LHCN-M2 (cell line): ENCODE measurements at places on chromosomes 13 and 19.

DNA sequence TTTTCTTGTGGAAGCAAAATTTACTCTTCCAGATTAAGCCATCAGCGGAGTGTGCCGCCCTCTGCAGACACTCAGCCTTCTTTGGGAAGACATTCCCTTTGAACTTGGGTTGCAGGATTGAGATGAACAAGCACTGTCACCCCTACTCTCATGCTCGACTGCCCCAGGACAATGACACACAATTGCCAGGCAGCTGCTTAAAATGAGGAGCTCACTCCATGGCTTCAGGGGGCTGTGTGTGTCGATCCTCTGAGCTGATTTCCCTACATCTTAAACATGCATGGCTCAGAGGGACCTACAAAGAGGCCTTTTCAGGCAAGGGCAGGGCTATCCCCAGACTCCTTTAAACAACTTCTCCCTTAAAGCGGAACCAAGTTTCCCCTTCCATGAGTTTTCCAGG, 107.5 kb upstream of the MBNL2 start:
- no peak for DNase-seq

- no peak for DNase-seq
Observed at GRCh38 chr13:36787181-36787580, 31.8 kb upstream of the RFXAP start.

- peak; percentile 16 for DNase-seq
Observed at GRCh38 chr19:14686411-14686810, 3.4 kb upstream of the ZNF333 start.

DNA sequence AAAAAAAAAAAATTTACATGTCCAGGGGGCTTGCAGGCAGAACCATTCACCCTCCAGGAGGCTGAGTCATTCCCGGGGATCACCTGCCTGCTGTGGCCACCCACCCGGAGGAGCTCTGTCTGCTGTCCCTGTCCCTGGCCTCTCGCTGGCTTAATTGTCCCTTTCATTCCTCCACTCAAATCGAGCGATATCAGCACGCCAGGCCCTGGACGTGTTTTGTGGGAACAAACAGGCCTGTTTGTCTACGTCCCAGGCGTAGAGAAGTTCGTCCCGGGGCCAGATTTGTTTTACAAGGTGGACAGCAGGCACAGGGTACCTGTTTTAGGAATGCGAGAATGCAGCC, 21.2 kb downstream of the SULT2B1 start:
- no peak for DNase-seq

DNA sequence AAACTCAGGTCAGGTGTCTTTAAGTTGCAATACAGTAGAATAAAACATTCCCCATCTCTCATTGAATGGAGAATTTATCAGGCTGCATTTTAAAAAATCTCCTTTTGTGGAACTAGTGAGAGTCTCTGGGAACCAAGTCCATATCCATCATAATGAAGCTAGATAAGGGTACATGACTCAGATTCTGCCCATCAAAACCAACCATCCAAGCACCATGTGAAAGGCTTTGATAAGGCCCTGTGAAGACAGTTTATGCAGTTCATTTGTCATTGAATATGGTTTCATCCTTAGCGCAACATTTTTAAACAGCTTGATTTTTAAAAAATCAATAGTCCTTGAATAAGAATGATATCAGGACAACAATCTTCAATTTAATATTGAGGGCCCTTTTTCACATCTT, 56.3 kb upstream of the DIAPH3 start:
- no peak for DNase-seq

GRCh38 chr19:17200408-17201079, 14.6 kb upstream of the USE1 start:
- no peak for DNase-seq

DNA sequence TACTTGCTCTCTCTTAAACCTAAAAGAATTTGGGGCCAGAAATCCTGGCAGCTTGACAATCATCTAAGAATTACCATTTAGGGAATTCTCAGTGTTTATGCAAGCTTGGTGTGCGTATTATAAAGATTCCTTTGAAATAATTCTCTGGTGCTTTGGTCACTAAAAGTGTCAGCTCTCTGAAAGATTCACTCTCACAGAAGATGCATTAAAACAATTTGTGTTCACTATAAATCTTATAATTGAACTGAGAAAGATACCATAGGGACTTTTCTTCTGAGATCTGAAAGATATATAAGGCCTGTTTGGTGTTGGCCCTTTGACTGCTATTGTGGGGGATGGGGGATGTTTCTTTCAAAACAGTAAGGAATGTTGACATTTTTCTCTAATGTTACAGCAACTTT, 27.3 kb downstream of the EPSTI1 start:
- DNase-seq = no peak

GRCh38 chr19:40640744-40641143, 39.6 kb downstream of the LTBP4 start:
- no peak for DNase-seq

DNA sequence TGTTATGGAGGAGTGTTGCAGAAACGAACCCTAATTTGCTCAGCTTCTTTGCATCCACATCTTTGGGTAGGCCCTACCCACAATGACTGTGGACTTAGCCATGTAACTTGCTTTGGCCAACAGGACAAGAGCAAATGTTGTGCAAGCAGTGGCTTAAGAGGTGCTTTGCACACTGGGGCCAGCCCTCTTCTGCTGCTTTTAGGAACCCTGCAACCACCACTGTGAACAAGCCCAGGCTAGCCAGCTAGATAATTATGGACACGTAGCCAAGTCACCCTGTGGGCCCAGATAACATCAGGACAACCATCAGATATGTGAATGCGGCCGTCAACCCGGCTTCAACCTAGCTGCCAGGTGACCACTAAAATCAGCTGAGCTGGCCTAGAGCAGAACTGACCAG, 17.1 kb downstream of the C19orf47 start:
- no peak for DNase-seq
